NCI-H2081 (cell line): ENCODE measurements at places on chromosomes 1 and 21.
A peak's percentile ranks its signal among the peaks of the same experiment; 100 is the strongest.

DNA sequence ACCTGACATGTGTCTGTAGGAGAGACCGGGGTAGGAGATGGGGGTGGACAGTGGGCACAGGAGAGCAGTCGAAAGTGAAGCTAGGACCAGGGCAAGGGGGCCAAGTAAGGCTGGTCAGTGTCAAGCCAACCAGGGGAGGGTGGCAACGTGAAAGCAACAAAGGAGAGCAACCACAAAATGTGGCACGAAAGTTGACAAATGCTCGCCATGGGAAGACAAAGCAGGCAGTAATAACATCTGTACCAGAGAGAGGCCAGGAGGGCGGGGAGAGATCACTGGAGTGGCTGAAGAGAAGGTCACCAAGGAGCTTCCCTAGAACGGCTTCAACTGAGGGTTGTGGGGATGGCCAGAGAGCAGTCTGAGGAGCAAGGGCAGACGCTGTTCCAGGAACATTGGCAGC, 17.0 kb downstream of the QSOX1 start:
- DNase-seq: no peak

- no peak for DNase-seq
Observed at GRCh38 chr1:36706416-36706815, 223.7 kb upstream of the CSF3R start.

- DNase-seq: no peak
Observed at GRCh38 chr1:182650678-182651338, 33.6 kb downstream of the RGS8 start.

DNA sequence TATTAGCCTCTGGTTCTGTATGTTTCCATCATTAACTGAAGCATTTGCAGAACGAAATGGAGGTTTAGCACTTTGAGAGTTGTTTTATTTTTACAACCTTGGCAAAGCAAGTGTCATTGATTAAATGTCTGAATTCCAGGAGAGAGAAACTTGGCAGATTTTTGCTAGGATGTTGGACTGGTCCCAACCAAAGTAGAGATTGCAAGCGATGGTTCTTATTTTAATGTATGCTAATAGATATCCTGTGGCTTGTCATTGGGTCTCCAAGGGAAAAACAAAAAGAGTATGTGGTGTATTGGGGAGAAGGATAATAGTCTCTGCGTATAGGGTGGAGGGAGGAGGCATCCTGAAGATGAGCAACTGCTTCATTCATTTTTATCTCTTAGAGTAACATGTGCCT, 457.2 kb upstream of the RUNX1 start:
- no peak for DNase-seq

DNA sequence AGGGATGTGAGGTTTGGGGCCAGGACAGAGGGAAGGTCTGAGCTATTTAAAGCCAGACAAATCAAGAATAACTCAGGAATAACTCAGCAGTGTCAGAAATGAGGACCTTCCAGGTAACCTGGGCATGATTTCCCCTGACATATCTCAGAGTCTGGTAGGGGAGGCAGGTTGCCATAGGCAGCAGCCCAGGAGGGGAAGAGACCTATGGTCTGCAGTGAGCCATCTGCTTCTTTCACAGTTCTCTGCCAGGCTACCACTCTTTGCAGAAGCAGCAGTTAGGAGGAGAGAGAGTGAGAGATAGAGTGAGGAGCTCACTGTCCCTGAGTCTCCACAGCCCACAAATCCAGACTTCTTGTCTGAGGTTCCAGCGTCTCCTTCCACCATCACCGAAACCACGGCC, 6.3 kb upstream of the VSIG8 start:
- no peak for DNase-seq

GRCh38 chr1:9028921-9029705, 2.9 kb upstream of the SLC2A7 start:
- no peak for DNase-seq

DNA sequence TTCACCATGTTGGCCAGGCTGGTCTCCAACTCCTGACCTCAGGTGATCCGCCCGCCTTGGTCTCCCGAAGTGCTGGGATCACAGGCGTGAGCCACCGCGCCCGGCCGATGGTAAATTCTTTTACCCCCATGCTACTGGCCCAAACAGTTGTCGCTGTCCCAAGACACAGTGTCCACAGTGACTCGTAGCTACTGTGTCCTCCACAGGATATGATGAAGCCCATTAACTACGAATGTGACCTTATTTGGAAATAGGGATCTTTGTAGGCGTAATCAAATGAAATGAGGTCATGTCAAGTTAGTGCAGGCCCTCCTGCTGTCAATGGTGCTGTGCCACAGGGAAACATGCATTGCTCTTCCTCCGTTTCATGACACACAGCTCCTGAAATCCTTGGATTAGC, 8.5 kb downstream of the FNDC10 start:
- no peak for DNase-seq

GRCh38 chr1:30232288-30232899, 491.0 kb downstream of the MATN1 start:
- DNase-seq: peak; percentile 22

DNA sequence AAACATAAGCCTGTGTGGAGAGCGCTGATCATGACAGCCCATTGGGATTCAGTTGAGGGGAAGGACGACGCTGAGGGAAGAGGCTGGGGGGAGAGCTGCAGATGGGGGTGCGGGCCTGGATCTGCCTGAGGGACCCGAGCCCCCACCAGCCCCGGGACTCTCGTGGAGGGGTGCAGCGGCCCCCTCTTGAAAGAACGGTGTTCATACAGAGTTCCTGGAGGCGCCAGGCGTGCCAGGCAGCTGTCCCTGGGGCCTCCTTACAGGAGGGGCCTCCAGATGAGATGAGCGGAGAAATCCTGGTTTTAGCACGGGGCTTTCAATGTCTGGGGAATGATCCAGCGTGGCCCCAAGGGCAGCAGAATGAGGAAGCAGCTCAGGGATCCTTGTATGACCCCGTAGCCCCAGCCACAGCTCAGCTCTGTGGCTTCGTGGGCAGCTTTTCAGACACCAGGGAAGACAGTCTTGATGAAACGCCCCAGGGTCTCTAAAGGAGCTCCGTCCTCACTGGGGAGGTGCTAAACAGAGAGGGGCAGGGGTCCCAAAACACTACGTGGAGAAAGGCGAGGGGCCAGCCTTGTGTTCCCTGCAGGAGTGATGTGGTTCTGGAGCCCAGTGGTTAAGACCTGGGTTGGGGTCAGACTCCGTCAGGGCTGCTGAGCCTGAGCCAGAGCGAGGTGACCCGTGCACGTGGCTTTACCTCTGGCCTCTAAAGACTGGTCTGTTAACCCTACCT, 7.2 kb upstream of the DSCAM start:
- DNase-seq: no peak

GRCh38 chr1:205032508-205032907, 10.5 kb upstream of the CNTN2 start:
- DNase-seq: no peak

DNA sequence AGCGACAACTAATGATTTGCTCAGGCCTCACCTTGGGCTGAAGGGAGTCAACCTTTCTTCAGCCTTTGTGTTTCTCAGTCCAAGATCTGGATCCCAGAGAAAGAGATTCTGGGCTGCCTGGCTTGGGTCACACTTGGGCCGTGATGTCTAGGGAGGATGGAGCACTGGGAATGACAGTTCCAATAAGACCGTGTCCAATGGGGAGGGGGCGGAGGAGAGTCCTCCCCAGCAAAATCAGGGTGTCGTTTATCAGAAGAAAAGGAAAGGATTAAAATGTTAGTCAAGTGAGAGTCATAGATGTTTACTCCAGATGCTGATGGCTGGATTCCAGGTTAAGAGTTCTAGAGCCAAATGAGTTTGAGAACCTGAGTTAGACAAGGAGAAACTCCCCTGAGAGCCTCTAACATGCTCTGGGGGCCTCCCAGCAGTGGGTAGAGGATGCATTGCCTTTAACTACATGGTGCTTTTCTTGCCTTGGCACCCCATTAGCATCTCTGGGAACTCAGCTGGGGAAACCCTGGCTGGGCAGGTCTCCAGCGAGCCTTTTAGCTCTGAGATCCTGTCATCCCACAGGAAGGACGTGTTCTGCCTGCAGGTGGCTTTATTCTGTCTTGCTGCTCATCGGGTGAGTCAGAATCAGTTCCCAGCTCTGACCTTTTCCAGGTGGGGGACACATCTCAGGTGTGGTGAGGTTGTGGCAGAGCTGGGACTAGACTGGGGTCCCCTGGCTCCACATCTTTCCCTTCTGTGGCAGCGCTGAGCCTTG, 22.2 kb downstream of the NIPAL3 start:
- DNase-seq: no peak

- DNase-seq: peak; percentile 4
Observed at GRCh38 chr1:54158071-54158470, 5.3 kb upstream of the CDCP2 start.

GRCh38 chr1:208201229-208201628, 43.0 kb downstream of the PLXNA2 start:
- DNase-seq: no peak

DNA sequence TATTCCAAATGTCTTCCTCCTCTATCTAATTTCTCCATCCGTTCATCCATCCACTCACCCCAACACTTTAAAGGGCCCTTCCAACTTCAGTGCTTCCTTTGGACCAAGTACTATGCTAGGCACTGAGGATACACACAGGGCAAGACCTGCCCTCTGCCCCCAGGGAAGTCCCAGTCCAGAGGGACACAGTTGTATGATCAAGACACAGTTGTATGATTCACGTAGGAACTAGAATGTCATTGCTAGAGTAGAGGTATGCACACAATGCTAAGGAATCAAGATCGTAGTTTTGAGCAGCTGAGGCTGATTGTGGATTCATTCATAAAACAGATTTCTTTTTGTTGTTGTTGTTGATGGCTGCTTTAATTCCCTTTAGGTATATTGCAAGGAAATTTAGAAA, 11.6 kb upstream of the IER5 start:
- DNase-seq: no peak

DNA sequence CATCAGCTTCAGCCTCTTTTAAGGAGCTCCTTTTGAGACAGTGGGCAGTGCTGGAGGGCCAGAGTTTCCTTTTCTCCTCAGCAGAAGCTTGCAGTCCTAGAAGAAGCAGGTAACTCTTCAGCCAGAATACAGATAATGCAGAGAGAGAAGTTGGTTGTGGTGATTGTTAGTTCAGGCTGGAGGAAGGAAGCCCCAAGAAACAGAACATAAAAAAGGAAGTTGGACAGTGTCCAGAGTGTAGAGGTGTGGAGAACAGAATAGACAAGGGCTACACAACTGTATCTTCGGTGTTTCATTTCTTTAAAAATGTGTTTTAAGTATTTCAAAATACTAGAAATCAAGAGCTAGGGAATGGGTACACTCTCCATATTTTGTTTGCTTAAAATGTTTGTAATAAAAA, 6.4 kb upstream of the TACSTD2 start:
- DNase-seq: no peak

DNA sequence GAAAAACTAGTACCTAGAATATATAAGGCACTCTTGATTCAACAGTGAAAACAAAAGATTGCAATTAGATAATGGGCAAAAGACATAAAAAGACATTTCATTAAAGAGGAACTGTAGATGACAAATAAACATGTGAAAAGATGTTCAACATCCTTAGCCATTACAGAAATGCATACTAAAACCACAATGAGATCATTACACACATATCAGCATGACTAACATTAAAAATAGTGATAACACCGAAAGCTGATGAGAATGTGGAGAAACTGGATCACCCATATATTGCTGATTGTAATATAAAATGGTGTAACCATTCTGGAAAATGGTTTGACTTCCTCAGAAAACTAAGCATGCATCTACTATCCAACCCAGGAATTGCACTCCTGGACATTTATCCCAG, 340.3 kb downstream of the SEC16B start:
- no peak for DNase-seq

GRCh38 chr1:111876631-111877030, 112.8 kb downstream of the KCND3 start:
- DNase-seq: no peak
